ENCODE measurements at places on chromosomes 1 and 21.

DNA sequence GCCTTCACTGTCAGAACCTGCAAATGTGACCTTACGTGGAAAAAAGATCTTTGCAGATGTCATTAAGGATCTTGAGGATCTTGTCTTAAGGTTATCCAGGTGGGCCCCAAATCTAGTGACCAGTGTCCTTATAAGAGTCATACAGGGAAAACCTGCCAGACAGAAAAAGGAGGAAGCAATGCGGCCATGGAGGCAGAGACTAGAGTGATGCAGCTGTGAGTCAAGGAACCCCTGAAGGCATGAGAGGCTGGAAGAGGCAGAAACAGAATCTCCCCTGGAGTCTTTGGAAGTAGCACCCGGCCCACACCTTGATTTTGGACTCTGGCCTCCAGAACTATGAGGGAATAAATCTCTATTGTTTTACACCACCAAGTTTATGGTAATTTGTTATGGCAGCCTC lies 36.5 kb upstream of the DNASE2B start:
- no peak for DNase-seq

GRCh38 chr1:205486258-205486657 lies 18.2 kb upstream of the CDK18 start:
- DNase-seq, result no peak

DNA sequence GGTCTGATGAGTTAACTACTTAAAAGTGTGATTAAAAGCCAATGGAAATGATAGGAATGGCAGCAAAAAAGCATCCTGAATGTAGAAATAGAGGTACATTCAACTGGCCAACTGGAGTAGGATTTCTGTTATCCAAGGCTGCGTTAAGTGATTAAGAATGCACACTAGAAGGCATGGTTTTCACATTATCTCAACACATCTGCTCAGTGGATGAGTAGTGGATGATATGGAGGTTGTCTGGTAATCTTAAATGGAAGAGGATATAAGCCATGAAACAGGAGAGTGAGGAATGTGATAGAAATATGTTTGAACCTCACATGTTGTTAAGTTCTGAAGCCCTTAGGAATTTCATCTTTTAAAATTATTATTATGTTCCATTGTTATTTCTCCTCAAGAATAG lies 839.9 kb downstream of the USP25 start:
- DNase-seq, result no peak

DNA sequence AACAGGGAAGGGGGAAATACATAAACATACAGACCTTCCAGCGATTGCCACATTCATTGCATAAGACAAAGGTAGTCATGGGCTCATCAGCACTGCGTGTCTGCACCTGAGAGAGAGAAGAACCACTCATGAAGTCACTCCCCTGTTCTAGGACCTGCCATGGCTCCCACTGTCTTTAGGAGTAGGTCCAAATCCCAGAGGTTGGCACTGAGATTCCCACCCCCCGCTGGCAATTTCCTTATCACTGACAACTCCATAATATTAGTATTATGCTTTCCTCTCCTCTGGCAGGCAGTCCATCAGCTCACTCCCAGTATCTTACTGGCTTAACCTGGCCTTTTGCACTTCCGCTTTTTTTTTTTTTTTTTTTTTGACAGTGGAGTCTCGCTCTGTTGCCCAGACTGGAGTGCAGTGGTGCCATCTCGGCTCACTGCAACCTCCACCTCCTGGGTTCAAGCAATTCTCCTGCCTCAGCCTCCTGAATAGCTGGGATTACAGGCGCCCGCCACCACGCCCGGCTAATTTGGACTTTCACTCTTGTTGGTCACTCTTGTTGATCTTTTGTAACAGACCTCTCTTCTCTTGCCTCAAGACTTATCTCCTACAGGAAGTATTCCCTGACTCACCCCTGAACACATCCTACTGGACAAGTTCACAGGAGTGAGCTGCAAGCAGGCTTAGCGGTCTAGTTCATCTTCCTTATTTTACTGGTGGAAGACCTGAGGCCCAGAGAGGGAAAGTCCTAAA lies 14.8 kb upstream of the ZNF436 start:
- DNase-seq, result no peak

- no peak for DNase-seq
Observed at GRCh38 chr1:240575981-240576662, 35.8 kb downstream of the GREM2 start.

- DNase-seq, result no peak
Observed at GRCh38 chr1:44884746-44885145, 41.7 kb upstream of the PTCH2 start.

DNA sequence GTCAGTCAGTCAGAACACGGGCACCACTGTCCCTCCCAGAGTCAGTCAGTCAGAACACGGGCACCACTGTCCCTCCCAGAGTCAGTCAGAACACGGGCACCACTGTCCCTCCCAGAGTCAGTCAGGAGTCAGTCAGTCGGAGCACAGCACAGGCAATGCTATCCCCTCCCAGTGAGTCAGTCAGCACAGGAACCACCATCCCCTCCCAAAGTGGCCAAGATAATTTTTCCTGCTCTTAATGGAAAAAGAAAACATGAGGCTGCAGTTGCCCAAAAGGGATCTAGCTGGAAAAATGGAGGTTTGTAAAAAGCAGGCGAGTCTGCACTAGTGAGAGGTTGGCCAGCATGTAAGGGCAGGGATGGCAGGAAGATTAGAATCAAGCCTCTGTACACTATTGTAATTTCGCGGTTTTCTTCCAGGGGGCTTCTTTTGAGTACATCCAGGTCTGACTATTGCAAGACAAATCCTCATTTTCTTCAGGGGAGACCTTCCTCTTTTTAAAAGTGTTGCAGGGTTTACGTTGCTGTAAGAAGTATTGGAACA lies 213.8 kb downstream of the SIPA1L2 start:
- DNase-seq, result no peak

DNA sequence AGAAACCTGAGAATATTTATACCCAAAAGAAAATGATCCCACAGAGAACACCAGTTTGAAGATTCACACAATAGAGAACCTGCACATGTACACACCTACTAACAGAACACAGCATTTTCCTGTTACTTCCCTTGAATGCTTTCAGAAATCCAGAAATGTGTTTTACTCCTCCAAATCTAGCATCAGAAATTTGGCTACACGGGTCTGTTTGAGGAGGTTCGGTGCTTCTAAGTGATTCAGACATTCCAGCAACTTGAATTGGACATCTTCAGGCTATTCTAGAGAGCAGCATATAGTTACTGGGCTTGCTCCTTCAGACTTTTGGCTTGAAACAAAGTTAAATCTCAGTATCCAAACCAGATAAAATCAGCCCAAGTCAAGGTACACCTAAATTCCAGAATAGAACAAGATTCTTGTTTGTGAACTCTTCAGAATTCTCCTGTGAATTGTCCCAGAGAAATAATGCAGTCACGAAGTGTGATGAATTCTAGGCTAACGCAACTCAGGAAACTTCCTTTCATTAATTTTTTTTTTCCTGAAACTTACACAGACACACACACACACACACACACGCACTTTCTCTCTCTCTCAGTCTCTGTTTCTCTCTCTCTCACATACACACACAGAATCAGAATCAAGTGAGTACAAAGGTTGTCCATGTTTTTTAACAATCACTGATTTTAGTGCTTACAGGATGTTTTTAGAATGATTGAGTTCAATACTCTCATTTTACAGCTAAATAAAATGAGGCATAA lies 278.4 kb upstream of the SNX7 start:
- DNase-seq, result no peak

GRCh38 chr1:54850069-54850730 lies 36.8 kb downstream of the DHCR24 start:
- DNase-seq, result no peak

- DNase-seq, result no peak
Observed at GRCh38 chr1:39689635-39690034, 1.6 kb downstream of the HPCAL4 start.

GRCh38 chr1:80248886-80249285 lies 1242.4 kb upstream of the ADGRL4 start:
- DNase-seq, result no peak

GRCh38 chr1:159077120-159077961 lies 775 bp upstream of the AIM2 start:
- peak; percentile 97 for DNase-seq

DNA sequence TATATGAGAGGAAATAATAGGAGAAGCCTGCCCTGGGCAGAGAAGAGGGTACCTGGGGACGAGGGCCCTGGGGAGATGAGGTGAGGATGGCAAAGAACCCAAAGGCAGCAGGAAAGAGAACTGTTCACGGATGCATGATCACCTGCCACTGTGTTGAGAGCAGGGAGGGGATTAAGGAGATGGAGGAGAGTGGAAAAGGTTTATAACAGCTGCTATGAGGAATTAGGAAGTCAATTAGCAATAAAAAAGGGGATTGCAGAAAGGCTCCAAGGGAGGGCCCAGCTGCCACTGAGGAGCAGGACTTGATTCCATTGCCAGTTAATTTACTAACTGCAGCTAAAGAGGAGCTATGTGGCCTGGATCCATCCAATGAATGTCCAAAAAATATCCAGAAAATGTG lies 61.1 kb downstream of the GFI1 start:
- no peak for DNase-seq

- no peak for DNase-seq
Observed at GRCh38 chr1:99534638-99534930, 111.3 kb upstream of the PALMD start.

GRCh38 chr1:10649517-10650201 lies 146.8 kb downstream of the CASZ1 start:
- no peak for DNase-seq

All from stimulated activated CD4-positive, alpha-beta T cell treated with anti-CD3 and anti-CD28 coated beads, Interleukin-12 subunit alpha, Interleukin-12 subunit beta, amount 100 ng/mL, for 4 hours (primary cell).